ENCODE measurements at places on chromosomes 2 and 18.
A peak's percentile ranks its signal among the peaks of the same experiment; 100 is the strongest.

GRCh38 chr2:44759823-44760222 lies 181.7 kb upstream of the SIX3 start:
- no peak for DNase-seq

DNA sequence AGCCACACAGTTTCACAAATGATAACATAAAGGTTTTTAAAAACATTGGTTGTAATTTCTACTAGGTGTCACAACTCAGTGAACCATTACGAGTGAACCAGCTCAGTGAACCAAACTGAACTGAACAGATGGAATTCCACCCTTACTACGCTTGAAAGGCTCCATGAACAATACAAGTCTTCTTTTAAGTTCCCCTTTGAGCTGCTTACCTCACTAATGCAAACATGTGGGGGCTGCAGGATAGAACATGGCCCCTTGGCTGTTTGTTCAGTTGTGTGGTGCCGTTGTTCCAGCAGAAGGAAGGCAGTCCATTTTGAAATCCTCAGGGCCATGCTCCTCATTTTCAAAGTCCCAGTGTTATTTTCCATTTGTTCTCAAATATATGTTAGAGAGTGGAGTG lies 30.7 kb upstream of the KLHL14 start:
- DNase-seq = no peak

DNA sequence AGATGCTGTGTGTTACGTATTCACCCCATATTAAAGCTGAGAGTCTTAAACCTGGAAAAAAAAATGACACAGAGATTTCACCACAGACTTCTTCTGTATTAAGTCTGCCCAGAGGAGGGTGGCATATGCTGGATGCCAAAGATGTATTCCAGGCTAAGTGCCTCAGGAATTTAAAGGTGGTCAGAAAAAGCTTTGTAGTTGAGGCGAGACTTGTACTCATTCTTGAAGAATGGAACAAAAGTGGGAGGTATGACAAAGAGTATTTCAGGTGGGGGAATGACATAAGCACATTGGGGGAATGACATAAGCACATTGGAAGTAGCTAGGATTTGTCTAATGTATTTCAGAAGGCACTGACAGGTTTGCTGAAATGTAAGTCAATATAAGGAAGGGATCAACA lies 98.6 kb downstream of the BABAM2 start:
- DNase-seq = peak; percentile 9

DNA sequence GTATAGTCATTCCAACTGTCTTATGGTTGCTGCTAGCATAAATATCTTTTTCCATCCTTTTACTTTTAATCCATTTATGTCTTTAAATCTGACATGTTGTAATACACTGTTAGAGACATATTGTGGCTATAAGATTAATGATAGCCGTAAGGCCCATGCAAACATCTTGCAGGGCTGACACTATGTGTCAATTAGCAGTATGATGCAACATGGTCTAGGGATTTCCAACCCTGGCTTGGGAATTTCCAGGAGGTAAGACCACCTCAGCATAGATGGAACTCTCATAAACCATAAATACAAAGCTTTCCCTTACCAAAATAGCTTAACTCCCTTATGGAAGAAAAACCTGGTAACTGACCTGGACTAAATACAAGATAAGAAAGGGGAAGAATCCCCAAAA lies 16.5 kb downstream of the SCLY start:
- DNase-seq = no peak

- no peak for DNase-seq
Observed at GRCh38 chr2:10387033-10387432, 61.1 kb downstream of the ODC1 start.

GRCh38 chr2:187529977-187530721 lies 24.1 kb downstream of the TFPI start:
- DNase-seq = no peak

DNA sequence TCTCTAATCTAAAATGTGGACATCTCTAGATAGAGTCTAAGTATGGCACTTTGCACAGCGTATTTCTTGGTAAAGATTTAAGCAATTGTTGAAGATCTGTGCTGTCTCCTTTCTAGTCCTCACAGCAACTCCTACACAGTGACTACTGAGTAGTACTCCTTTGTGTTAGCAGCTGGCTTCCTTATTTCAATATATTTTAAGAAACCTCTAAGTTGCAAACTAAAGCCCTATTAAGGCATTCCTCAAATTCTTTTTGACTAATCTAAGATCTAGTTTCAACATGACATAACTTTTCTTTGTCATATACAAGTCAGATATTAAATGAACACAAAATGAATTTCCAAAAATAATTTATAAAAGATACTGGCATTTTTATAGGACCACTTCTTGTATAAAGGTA lies 121.8 kb upstream of the DNAJC10 start:
- peak; percentile 53 for DNase-seq

GRCh38 chr2:72006188-72006736 lies 141.4 kb downstream of the CYP26B1 start:
- no peak for DNase-seq

DNA sequence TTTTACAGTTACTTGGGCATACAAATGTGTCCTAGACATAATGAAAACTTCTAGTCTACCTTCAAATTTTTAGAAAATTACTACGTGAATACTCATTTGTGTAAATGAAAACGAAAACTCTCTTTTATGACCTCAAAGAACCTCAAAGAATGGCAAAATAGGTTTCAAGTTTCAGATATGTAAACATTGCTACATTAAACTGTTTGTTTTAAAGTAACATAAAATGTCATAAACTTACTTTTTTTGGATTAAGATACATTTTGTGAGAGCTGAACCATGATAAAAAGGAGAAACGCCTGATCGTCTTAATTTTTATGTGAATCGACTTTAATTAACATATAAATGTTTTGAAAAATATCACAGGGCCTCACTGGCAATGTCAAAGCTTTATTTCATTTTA lies 91.4 kb downstream of the PPP1R1C start:
- no peak for DNase-seq

DNA sequence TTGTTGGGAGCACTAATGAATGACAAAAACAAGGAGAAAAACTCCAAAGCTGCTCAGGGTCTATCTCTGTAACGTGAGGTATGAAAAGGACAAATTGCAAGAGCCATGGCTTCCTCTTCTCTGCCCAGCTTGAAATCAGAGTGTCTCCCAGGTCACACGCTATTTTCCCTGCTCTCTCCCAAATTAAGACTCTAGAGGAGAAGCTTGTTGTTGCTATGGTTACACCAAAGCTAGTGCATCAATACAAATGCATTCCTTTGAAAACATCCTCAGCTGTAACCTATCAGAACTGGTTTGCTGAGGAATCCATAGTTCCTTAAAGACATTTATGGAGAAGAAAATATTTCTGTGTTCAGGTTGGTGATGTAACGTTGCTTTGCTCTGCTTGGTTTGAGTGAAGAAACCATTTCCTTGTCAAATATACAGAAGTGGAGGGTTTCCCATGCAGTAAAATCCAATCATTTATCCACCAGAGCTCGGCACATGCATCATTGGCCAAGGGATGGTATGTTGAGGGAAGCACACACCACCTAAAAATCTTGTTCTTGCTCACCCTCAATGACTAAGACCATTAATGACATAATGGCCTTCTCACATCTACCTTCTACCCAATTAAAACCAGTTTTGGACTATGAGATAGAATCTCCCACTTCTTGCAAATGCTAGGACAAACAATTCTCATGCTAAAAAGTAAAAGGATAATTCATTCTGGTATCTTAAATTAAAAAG lies 2135.6 kb upstream of the CELF4 start:
- no peak for DNase-seq

DNA sequence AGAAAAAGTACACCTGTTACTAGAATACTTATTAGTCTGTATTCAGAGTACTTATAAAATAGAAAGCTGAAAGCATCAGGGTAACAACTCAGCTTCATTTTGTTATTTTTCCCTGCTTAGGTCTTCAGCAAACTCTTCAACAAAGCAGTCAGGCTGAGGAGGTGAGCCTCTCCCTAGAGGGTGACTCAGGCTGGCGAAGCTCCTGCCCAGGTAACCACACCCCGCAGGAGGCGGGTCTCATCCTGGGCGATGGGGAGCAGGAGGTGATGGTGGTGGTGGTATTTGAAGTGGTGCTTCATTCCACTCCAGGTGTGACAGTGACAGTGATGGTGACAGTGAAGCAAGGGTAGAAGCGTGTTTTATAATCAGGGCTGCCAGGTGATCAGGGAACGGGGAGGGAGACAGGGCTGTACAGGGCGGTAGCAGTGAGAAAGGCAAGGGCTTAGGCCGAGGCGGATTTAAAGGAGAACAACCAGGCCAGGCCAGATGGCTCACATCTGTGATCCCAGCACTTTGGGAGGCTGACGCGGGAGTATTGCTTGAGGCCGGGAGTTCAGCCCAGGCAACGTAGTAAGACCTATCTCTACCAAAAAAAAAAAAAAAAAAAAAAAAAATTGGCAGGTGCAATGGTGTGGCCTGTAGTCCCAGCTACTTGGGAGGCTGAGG lies 127.1 kb downstream of the SOCS6 start:
- DNase-seq = no peak

GRCh38 chr18:63528863-63529492 lies 13.2 kb upstream of the SERPINB12 start:
- DNase-seq = no peak

DNA sequence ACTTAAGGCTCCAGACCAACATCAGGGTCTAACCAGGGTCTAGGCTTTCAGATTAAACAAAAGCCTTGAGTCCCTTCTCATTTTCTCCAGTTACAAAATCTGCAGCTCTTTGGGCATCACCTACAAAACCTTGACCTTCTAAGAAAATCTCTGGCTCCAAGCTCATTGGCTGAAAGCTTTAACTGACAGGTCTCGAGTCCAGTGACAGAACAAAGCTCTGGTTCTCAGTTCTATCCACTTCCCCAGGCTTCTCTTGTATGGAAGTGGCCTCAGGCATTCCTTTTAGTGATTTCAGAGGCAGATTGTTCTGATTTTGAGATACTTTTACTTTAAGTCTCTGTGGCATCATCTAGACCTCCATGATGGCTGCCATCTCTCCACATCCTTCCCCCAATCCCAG lies 11.3 kb downstream of the SIX2 start:
- no peak for DNase-seq

DNA sequence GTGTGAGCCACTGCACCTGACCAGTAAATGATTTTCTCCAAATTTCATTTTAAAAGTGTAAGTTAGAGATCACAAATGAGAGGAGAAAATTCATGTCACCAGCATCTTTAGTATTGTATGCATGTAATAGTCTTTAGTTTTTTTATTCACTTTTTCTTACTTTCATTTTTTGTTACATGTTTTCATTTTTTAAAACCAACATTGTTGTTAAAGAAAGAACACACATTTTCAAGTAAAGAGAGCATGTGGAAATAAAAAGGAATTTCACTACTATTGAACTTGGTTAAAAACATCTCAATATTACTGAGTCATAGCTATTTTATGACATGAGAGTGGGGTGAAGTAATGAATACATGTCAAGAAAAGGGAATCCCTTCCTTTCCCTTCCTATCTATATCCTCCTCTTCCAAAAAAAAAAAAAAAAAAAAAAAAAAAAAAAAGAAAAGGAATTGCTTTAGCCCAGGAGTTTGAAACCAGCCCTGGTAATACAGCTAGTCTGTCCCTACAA lies 29.1 kb upstream of the PMAIP1 start:
- no peak for DNase-seq

DNA sequence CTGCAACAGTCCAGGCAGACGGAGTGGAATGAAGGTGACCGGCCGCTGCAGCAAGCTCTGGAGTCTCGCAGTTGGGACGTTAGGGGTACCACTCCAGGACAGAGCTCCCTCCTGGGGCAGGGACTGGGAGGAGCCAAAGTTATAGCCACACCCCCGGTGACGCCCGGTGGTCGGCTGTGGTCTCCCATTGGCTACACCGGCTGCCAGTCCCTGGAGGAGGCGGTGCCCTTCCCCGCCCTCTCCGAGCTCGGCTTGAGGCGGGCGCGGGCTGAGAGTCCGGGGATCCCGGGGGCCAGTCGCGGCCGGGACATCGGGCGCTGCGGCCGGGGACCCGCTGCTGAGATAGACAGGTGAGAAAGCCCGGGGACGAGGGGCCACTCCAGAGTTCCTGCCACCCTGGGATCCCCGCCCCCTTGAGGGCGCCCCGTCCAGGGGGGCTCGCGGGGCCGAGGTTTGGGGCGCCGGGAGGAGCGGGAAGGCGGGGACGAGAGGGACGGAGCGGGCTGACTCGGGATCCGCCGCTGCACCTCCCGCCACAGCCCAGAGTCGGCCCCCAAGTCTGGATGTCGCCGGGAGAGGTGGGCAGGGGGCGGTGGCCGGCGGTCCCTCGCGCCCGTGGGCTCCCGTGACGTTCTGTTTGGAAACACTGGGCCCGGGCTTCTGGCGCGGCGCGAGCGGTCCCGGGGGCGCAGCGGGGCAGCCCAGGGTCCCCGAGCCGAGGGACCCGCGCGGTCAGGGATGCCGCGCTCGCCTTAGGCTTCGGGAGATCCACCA lies at the start of gene PLEKHH2:
TSS of gene PLEKHH2 (plus strand) at position 231 of the 774 bp plus-strand sequence. CDS start 7,414 bp downstream, outside the sequence.
- peak; percentile 76 for DNase-seq

DNA sequence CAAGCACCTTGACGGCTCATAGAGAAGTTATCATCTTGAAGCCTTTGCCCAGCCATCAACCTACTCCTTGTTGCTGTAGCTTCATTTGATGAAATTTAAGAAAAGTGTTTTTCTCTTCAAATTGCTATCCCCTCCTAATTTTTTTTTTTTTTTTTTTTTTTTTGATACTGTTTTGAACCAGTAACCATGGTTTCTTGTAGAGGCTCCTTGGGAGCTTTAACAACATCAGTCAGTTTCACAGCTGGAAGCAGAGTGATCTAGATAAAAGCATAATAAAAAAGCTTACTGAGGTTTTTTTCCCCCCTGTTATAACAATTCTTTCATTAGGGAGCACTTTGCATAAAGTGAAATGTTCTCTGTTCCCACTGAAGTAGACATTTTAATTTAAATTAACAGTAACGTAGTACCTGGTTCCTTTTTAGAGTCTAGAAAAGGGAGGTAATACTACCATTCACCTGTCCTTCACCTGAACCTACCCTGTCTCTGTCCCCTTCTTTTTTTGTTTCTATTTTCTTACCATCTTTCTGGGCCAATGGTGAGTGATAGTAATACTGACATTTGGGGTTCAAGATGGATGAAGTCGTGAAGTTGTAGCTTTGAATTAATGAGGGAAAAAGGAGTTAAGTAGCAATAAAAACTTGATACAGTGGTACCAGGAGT lies 101.5 kb downstream of the NCOA1 start:
- no peak for DNase-seq

DNA sequence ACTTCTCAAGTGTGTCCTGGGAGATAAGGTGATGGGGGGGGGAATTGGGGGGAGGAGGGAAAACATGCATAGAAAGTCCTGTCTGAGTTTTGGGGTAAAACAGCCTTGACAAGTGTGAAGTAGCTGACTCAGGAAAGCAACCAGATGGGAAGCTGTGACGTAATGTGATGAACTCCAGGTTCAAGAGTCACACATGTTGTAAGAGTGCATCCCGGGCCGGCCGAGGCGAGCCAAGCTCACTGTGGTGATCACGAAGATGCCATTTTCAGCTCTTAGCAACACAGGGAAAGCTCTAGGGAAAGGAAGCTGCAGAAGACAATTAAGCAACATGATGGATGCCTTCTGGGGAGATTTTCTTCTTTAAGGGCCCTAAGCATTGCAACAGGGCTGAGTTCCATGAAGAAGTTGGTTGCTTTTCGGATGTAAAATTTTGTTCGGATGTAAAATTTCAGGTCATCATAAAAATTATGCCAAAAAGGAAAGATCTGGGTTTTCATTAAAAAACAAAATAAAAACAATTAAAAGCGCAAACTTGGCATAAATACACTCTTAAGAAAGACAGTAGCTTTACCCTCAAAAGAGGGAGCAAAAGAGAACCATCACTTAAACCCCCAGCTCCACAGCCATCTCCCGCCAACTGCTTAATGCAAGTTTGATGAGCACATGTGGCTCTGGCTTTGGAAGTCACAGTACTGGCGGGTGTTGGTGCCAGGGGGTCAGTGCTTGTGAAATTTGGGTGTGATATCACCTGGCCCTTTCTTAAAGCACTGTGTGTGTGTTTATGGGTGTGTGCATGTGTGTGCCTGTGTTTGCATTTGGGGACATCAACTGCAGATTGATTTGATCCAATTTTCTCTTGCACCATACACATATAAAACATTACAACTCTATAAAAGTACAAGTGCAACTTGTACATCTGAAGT lies 19.1 kb downstream of the SERTAD2 start:
- no peak for DNase-seq

Data from A172 (cell line).